ENCODE measurements at places on chromosomes 7 and 10. TPM values are rescaled to one million over a fixed set of nuclear protein-coding genes. Genes with fewer than 3 reads are reported as not detected.

GIMAP5 gene
- total RNA-seq, result 1.4 TPM

NPTX2 gene
- 130 TPM for total RNA-seq

TYSND1 gene
- total RNA-seq, result 17.1 TPM

HPSE2 gene
- not detected for total RNA-seq

RASA4B gene
- 5.3 TPM for total RNA-seq

PSMA2 gene
- total RNA-seq, result 48.3 TPM

OPALIN gene
- not detected for total RNA-seq

COL1A2 gene
- total RNA-seq, result 7,512 TPM

CLRN3 gene
- total RNA-seq, result not detected

PRSS37 gene
- not detected for total RNA-seq

GIMAP4 gene
- total RNA-seq, result 0.54 TPM

AKR1C8 gene
- total RNA-seq, result not detected

GHITM gene
- total RNA-seq, result 110 TPM

All from cardiac ventricle fibroblast (primary cell).